ENCODE measurements at places on chromosomes 16 and 17. TPM values are rescaled to one million over a fixed set of nuclear protein-coding genes. Genes with fewer than 3 reads are reported as not detected.

The GUCY2D gene
- under 0.01 TPM for total RNA-seq

The NEUROD2 gene
- not detected for total RNA-seq

The TEDC2 gene
- 1.0 TPM for total RNA-seq

The HOXB2 gene
- 0.85 TPM for total RNA-seq

The MT4 gene
- not detected for total RNA-seq

The HS3ST6 gene
- total RNA-seq, result not detected

The PYY gene
- not detected for total RNA-seq

The SP6 gene
- total RNA-seq, result under 0.01 TPM

The TEX14 gene
- under 0.01 TPM for total RNA-seq

The UQCRC2 gene
- total RNA-seq, result 191 TPM

The PHB1 gene
- total RNA-seq, result 138 TPM

The HAS3 gene
- total RNA-seq, result 2.4 TPM

The KRT16 gene
- total RNA-seq, result 0.37 TPM

The FA2H gene
- not detected for total RNA-seq

The ADAP2 gene
- total RNA-seq, result 0.57 TPM

The IGFALS gene
- total RNA-seq, result 0.09 TPM

The VAMP2 gene
- total RNA-seq, result 3.5 TPM

The CHST5 gene
- not detected for total RNA-seq

The DCAKD gene
- total RNA-seq, result 30.6 TPM

The MPP3 gene
- 10.0 TPM for total RNA-seq

The UBALD2 gene
- 1.4 TPM for total RNA-seq

The KRTAP1-5 gene
- 0.57 TPM for total RNA-seq

The PYDC1 gene
- not detected for total RNA-seq

The PERCC1 gene
- total RNA-seq, result not detected

The SLC16A6 gene
- total RNA-seq, result 1.00 TPM

The PPM1E gene
- total RNA-seq, result 0.09 TPM

The JPH3 gene
- under 0.01 TPM for total RNA-seq

The IST1 gene
- 109 TPM for total RNA-seq

The ZNF597 gene
- 1.4 TPM for total RNA-seq

The LCAT gene
- total RNA-seq, result 6.1 TPM

The TNK1 gene
- 0.57 TPM for total RNA-seq

The GPR142 gene
- not detected for total RNA-seq

The MTSS2 gene
- total RNA-seq, result 14.3 TPM

The ODAD4 gene
- 0.74 TPM for total RNA-seq

The PRSS36 gene
- 0.09 TPM for total RNA-seq

The CCR7 gene
- total RNA-seq, result 0.09 TPM

The NHLRC4 gene
- 1.4 TPM for total RNA-seq

The TP53TG3C gene
- not detected for total RNA-seq
